ENCODE measurements at places on chromosomes 16 and 17.
A peak's percentile ranks its signal among the peaks of the same experiment; 100 is the strongest.

GRCh38 chr17:78142119-78142861 lies 3.9 kb upstream of the C17orf99 start:
- DNase-seq = no peak

DNA sequence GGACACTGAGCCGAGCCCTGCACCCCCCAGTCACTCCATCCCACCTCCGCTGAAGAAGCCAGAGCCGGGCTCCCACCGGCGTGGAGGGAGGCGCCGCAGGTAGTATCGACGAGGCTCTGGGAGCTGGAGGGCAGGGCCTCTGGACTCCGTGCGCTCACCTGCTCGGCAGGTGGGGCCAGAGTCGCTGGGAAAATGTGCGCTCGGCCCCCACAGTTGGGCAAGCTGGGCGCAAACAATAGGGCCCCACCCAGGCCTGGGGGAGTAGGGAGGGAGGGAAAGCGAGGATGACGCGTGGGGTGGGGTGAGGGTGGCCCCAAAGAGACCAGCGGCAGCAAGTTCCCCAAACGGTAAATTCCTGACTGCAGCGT lies 668 bp downstream of the JUP start:
- peak; percentile 62 for DNase-seq

DNA sequence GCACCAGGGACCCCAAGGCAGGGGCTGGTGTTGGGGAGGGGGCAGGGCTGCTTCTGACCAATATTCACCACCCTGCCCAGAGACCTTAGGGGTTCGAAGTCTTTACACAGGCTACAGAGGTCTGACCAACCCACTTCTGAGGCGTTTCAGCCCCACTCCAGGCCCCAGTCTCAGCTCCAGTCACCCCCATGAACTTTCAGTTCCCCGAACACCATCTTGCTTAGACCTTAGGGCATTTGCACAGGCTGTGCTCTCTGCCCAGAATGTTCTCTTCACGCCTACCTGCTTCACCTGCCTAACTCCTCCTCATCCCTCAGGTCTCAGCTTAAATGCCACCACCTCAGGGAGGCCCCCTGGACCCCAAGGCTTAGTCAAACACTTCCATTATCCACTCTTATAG lies 25.8 kb upstream of the CPNE2 start:
- DNase-seq = no peak

GRCh38 chr17:46979147-46979863 lies at the start of gene RPRML:
Gene RPRML, minus strand, starts transcription at chr17:46979253. Its CDS starts 246 bp downstream, at chr17:46979007.
- DNase-seq = no peak

- no peak for DNase-seq
Observed at GRCh38 chr16:10870137-10870776, 6.7 kb upstream of the CIITA start.

DNA sequence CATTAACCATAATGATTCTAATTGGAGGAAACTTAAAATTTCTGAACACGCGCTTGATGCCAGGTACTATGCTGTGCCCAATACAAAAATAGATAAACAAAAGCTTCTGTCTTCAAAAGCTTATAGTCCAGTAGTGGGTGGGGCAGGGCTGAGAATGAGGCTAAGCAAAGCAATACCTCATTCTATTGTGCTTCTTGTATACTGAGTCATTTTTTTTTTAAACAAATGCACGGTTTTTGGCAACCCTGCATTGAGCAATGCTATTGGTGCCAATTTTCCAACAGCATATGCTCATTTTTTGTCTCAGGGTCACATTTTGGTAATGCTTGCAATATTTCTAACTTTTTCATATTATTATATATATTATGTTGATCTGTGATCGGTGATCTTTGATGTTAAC lies 34.7 kb upstream of the HNF1B start:
- no peak for DNase-seq

Data from CD4-positive, alpha-beta T cell (primary cell).